ENCODE measurements at places on chromosomes 2 and 18.

DNA sequence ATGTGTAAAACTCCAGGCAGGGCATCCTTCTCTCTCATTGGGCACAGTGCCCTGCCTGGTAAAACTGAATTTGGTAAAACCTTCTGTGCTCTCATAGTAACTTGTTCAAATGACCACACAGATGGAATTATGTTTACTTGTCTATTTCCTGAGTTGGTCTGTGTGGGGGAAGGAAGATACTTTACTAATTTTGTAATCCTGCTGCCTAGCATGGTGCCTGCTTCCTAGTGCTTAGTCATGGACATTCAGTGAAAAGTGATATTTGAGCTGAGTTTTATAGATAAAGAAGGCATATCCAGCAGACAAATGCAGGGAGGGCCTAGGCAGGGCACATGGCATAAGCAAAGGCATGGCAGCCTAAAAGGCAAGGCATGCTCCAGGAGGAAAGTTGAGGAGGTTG, 199.4 kb downstream of the FSHR start:
- DNase-seq: no peak

- no peak for DNase-seq
These were observed 53.7 kb downstream of the LCLAT1 start for GRCh38 chr2:30500699-30501098.

GRCh38 chr18:42178376-42179080, 223.5 kb downstream of the PIK3C3 start:
- no peak for DNase-seq

GRCh38 chr18:12165038-12165768, 71.6 kb downstream of the ANKRD62 start:
- DNase-seq: no peak

DNA sequence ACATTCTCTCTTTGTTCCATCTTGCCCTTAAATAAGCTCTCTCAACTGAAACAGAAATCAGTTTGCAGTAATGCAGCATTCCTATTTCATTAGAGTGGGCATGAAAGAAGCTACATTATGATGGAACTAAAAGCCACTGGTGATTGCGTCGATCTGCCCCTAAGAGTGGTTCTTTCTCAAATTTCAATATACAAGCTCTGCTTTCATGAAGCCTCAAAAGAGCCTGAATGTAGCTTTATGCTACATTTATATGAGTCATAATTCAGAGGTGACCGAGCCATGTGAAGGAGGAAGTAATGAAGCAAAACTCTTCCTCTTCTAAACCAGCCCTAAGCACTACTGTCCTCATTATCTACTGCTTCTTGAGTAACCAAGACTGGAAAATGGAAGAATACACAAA, 64.8 kb upstream of the CYTIP start:
- DNase-seq: no peak

- no peak for DNase-seq
These were observed 171.9 kb downstream of the STK39 start for GRCh38 chr2:168075446-168075845.

DNA sequence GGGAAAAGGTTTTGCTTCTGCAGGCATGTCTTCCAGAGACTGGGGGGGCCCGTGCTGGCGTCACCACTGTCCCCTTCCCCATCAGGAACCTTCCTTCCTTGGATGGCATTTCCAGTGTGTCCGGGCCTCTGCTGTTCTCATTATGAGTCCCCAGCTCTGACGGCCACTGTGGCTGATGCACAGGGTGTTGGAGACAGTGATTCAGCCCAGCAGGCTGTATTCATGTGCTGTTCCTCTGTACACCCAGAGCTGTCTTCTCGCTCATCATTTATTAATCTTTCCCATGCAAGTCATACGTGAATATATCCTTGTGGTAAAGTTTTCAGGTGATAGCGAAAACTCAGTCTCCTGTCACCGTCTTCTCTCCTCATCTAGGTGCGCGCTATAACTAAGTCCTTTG, 57.7 kb downstream of the ASAP2 start:
- DNase-seq: no peak

GRCh38 chr2:98478088-98478551, 33.5 kb downstream of the INPP4A start:
- no peak for DNase-seq

GRCh38 chr18:9418047-9418690, 57.1 kb upstream of the RALBP1 start:
- DNase-seq: no peak

GRCh38 chr2:204669382-204669781, 124.1 kb downstream of the PARD3B start:
- DNase-seq: no peak

GRCh38 chr2:207621501-207622039, 3.6 kb downstream of the METTL21A start:
- no peak for DNase-seq

All from NCI-H2107 (cell line).